ENCODE measurements at places on chromosomes 3 and 15.

DNA sequence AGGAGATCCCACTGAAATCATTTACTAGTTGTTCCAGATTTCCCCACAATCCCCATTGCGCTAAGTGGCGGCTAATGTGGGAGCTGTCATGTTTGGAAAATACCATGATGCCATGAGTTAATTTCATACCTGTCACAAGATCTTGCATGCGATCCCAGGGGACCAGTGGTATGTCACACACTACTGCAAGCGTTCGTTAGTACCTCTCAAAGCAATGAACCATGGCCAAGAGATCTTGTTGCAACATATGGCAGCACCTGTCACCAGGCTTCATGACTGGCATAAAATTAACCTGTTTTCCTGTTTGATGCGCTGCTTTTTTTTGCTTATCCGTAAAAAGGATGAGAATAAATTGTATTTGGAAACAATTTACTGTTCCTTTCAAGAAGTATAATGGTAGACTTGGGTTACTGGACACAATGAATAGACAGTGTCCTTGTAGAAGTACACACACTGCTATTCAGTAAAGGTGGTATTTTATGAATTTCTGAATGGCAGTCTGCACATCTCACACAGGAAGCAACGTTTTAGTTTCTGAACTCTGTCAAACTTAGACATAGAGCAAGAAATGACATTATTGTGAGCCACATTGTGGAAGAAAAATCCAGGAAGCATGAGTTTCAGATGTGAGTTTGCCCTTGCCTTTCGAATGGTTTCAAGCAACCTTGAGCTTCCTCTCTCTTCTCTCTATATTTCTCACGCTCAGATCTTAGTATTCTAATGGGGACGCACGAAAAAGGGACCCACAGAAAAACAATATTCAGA lies 81.9 kb downstream of the CHL1 start:
- DNase-seq = no peak

GRCh38 chr15:77557564-77557963 lies 75.1 kb downstream of the LINGO1 start:
- no peak for DNase-seq

- no peak for DNase-seq
These were observed 253.6 kb downstream of the MAGI1 start for GRCh38 chr3:65785065-65785645.

- DNase-seq = no peak
These were observed 272.0 kb upstream of the ATP11B start for GRCh38 chr3:182521339-182521738.

- no peak for DNase-seq
These were observed 99.0 kb downstream of the TMCC1 start for GRCh38 chr3:129794311-129795185.

GRCh38 chr15:51307811-51308210 lies 30.6 kb downstream of the CYP19A1 start:
- DNase-seq = no peak

DNA sequence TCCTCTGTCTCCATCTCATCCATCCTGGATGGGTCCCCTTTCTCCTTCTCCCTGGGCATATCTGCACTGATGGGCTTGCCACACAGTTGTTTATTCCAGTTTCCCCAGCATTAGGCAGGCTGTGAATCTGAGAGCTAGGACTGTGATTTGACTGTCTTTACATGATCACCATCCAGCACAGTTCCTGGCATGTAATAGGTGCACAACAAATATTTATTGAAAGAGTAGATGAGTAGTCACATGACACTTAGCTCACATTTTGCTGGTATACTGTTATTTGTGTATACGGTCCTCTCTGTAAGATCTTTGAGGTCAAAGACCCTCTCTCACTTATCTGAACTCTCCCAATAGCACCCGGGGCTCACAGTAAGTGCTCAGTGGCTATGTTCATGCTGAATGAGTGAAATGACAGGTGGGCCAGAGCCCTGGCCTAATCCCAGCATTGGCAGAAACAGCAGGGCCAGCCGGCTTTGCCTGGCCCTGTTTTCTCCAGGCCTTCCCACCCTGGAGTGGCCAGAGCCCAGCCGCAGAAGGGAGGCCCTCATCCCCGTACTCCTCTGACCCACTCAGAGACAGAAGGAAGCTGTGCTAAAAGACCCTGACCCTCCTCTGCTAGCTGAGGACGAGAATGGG lies 16.2 kb upstream of the BAHD1 start:
- no peak for DNase-seq

DNA sequence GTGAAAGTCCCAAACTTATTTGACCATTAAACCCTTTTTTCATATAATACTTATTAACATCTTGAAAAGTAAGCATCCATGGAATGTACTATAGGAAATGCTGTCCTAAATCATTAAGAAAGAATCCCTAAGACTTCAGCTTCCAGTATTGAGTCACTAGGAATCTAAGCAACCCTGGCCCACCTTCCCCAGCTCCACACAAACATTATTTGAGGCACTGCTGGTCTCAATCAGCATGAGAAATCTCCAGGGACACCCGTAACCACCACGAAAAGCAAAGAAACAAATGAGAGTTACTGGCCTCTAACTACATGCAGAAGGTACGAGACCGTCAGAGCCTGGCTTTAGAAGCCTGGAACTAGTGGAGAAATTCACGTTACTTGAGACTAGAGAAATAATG lies 68.2 kb downstream of the POLQ start:
- DNase-seq = no peak

- no peak for DNase-seq
These were observed 116.4 kb upstream of the TJP1 start for GRCh38 chr15:29938361-29939335.

DNA sequence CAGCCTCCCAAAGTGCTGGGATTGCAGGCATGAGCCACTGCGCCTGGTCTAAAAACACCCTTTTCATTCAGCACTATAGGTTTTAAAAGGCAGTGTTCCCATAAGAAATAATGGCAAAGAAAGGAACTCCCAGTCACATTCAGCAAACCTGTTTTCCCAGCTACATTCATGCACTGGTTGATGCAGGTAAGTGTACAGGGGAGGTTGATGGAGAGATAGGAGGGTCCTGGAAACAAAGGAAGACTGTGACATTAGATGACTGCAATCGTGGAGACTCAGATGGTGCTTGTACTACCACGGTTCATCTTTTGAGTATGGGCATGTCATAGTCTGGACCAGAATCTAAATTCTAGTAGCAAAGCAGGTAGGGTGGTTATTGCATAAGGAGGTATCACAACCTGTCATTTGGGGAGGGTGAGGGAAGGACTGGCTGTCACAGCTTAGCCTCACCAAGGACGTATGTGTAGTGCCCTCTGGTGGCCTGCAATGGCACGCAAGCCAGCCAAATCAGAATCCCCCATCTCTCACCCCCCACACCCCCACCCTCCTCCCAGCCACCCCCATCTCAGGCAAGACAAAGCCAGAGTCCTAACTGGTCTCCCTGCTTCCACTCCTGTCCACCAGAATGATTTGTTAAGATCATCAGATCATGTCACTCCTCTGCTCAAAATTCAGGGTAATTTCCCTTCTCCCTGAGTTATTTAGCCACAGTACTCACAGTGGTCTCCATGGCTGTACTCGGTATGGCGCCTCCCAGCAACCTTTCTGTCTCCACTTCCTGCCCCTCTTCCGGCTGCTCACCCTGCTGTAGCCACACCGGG lies 28.8 kb upstream of the UBL7 start:
- DNase-seq = peak; percentile 73

DNA sequence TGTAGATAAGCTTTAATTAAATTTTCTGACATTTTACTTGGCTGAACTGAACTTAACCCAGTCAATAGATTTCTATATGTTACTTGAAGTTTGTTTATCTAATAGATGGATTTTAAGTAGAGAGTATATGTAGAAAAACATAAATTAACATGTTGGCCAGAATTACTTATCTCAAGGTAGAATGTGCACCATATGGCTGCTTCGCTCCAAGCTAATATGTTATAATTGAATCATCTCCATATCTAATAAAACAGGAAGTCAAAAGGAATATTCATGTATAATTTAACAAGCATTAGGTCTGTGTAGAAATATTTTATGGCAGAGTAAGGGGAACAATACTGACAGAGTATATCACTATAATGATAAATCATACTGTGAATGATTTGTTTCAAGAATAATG lies 650.7 kb upstream of the ALCAM start:
- no peak for DNase-seq

DNA sequence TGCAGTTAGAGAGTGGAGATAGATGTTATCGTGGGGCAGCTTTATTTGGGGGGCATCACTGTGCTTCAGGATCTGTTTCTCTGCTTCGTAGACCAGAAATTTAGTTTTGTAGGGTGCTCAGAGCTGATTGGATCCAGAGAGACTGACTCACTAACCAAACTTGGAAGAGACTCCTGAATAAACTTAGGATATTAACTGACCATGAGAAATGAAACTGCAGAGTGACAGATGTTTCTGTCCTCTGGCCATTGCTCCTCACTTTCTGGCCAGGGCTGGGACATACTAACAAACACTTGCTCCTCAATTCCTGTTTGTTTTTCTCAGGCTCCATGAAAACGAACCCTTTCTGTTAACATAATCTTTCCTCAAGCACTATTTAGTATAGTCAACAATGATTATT lies 4.3 kb downstream of the ZNF592 start:
- no peak for DNase-seq

DNA sequence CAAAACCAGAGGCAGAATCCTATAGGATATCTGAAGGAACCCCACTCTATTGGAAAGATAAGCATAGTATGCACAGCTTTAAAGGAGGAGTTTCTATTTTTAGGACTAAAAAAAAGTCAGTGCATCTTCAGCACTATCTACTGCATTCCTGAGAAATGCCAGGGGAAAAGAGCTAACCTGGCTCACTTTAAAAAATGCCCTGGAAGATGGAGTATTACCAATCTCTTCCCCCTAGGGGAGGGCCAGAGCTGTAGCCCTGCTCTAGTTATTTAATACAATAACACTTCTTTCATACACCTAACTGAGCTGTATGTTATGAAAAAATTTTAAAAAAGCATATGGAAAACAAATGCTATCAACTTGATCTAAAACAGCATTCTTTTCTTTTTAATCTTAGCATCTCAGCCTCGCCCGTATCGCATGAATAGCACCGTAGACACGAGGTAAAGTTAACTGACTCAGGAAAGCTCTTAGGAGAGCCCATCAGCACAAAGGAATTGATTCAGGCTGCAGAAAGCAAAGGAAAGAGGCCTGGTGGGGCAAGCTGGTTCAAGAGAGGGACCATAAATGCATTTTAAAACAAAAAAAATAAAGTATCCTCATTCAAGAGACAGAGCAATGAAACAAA lies 50.2 kb downstream of the TGM4 start:
- DNase-seq = no peak
